ENCODE measurements at places on chromosomes 11 and 22.

GRCh38 chr11:120578596-120579154, 67.1 kb downstream of the GRIK4 start:
- DNase-seq: no peak

DNA sequence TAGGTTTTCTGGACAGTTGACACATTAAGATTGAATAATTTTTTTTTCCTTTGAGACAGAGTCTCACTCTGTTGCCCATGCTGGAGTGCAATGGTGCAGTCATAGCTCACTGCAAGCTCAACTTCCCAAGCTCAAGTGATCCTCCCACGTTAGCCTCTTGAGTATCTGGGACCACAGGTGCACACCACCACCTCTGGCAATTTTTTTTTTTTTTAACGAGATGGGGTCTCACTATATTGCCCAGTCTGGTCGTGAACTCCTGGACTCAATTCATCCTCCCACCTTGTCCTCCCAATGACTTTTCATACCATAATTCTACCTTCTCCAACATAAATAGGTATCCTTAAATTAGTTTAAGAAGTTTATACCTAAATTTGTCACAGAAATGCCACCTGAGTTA, 8.5 kb downstream of the EIF4ENIF1 start:
- DNase-seq: no peak

DNA sequence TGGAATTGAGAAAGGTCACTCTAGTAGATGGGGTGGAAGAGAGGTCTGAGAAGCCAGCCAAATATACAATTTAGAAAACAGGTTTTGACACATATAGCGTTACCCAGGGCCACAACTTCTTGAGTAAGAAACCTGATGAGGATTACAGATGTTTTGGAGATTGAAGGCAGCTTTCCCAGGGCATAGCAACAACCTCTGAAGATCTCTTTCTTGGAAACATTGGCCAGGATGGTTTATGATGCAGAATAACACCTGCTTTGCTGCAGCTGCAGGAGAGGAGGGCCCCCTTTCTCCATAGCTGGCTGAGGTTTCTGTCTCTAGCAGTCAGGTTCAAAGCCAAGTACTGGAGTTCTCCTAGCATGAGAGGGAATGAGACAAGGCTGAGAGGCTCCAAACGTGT, 75.1 kb upstream of the NUP50 start:
- no peak for DNase-seq

DNA sequence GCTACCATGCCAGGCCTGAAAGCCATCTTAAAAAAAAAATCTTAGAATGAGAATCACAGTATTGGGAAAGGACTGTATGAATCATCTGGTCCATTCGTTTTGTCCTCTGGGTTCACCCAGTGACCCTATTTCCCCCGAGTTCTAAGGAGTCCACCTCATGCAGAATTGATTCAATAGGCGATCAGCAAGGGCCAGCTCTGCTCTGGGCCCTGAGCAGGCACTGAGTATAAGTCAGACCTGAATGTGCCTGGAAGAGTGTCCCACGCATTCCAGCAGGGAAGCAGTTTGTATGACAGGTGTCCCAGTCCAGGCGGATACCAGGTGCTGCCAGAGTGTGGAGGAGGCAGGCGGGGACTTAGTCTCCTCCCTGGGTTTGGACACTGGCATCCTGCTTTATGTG, 883 bp upstream of the HMOX1 start:
- DNase-seq: no peak

DNA sequence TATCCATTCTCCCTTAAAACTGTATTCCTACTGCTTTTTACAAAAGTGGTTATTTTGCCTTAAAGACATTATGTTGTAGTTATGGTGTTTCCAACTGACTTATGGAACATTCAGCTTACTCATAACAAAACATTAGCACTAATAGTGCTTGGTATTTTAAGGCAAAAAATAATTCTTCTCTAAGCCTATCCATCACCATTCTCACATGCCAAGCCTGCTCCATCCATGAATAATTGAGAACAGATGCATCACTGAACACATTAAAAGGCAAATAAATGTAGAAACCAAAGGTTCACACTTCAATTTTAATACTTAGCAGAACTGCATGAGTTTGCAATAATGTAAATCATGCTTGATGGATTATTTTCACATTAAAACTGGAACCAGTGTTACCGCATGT, 42.3 kb upstream of the DDI1 start:
- no peak for DNase-seq

- DNase-seq: no peak
Measured at GRCh38 chr22:30445438-30446145, 20.0 kb downstream of the MTFP1 start.

GRCh38 chr11:61133145-61133544, 28.1 kb downstream of the VPS37C start:
- DNase-seq: no peak

GRCh38 chr22:28137036-28137435, 218.0 kb upstream of the PITPNB start:
- no peak for DNase-seq

DNA sequence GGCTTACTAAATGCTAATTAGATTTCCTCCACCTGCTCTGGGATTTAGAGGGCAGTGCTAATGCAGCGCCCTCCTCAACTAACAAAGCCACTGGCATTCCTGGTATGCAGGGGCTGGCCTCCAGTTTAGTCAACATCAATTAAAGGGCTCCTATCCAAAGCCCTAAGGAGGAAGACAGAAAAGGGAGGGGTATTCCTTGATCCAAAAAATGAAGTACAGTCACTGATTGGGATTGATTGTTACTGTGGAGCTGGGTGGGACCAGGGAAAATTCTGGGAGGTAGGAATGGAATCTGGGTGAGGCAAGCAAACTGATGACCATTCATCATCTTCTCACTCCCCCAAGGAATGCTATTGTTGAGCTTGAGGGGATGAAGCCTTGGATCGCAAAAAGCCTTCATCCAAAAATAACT, 52.2 kb downstream of the GAB2 start:
- DNase-seq: no peak

DNA sequence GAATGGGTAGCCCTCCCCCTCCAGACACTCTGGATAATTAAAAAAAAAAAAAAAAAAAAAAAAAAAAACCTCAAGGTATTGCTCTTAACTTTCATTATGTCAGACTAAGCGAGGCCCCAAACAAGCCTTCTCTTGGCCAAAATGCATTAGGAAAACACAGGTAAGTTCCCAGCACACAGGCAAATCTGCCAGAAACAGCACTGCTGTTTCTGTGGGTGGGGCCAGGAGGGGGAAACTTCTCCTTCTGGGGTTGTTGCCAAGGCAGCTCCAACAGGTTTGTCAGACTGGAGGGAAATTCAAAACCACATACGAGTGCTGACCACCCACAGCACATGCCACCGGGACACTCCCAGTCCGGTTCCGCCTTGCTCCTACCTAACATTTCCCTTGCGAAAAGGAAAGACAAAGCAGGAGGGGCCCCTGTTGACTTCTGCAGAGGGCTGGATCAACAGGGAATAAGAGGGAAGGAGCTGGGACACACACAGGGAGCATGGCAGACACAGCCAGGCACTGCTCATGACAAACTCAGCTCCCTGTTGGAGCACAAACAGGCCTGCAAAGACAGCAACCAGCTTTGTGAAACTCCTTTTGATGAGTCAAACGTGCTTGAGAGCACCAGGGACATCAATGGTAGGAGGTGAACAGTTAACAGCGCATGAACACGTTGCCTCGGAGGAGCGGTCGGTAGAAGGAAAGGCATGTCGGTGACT, 55.0 kb downstream of the MYH9 start:
- no peak for DNase-seq

GRCh38 chr22:36986242-36986821, 32.9 kb downstream of the TST start:
- no peak for DNase-seq

GRCh38 chr11:117071344-117071787, 26.9 kb downstream of the SIK3 start:
- no peak for DNase-seq

DNA sequence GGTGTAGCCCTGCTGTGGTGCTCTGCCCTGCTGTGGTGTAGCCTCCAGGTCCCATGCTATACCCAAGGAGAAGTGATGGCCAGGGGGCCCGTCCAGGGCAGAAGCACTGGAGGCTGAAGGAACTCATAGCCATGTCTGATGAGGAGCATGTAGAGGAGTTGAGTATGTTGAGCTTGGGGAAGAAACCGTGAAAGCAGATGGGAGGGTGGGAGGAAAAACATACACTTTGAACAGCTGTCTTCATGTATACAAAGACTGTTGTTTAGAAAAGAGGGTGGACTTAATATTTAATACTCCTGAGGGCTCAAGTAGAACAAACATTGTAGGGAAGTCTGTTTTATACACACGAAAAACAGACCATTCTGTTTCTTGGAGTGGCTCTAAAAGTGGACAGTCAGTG, 26.6 kb upstream of the TTC12 start:
- DNase-seq: no peak

DNA sequence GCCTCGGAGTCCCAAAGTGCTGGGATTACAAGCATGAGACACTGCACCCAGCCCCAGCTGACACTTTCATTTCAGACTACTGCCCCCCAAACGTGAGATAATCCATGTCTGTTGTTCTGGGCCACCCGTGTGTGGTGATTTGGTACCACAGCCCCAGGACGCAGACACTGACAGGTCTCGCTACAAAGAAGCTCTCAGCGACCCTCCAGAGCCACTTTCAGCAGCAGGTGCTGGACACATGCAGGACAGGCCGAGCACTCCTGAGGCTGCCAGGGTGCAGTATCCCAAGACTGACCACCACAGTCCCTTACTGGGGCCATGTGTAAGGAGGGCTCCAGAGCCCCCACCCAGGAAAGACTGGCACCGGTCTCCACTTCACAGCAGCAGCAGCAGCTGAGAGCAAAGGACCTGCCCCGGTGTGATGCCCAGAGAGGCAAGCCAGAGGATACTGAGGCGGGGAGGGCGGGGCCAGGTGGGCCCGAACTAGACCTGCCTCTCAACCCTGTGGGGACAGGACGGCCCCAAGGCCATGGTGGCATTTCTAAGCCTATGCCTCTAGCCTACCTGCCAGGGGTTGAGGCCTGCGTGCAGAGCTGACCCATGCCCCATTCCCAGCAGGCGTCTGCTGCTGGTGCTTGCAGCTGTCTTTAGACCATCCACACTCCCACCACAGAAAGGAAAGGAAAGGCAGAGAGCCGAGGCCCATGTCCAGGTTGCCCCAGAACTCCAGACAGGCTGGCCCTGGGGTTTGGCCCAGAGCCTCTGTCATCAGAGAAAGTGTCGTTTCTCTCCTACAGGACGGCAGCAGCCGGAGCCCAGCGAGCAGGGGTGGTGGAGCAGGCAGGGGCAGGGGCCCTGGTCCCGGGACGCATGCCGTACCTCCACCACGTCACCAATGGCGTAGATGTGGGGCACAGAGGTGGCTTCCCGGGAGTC, 28.0 kb upstream of the GNB1L start:
- DNase-seq: no peak

DNA sequence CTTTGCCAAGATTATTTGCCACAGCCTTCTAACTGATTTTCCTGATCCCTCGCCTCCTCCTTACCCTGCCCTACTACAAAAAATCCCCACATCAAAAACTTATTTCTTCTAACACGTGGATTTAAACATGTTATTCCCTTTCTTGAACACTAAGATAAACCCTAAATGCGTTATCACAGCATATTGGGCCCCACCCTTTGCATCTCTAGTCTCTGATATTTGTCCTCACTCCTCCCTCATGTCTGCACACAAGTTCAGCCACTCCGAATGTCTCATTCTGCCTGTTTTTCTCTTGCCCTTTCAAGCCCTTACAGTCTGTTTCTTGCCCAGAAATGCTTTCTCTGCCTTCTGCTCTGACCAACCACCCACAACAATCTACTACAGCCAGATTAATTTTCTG, 10.6 kb upstream of the ACER3 start:
- DNase-seq: no peak

GRCh38 chr11:44575288-44575672, 9.8 kb downstream of the CD82 start:
- no peak for DNase-seq

DNA sequence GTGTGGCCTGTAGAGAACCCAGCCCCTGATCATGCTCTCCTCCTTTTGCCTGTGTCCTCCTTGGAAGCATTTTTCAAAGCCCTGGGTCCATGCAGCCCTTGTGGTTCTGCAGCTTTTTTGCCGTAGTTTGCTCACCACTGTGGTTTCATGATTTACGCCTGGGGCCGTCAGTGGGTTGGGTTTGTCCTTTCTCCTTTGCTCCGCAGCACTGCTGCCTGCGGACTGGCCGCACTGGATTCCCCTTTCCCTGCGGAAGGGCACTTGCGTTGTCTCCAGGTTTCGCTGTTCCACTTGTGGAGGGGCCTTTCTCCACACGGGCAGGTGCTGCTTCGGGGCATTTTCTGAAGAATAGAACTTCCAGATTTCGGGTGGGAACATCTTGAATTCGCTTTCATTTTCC, 1260.9 kb downstream of the BRD1 start:
- no peak for DNase-seq

GRCh38 chr11:123521930-123522329, 91.9 kb downstream of the GRAMD1B start:
- DNase-seq: no peak

GRCh38 chr11:117752721-117753237, 44.2 kb downstream of the DSCAML1 start:
- no peak for DNase-seq

DNA sequence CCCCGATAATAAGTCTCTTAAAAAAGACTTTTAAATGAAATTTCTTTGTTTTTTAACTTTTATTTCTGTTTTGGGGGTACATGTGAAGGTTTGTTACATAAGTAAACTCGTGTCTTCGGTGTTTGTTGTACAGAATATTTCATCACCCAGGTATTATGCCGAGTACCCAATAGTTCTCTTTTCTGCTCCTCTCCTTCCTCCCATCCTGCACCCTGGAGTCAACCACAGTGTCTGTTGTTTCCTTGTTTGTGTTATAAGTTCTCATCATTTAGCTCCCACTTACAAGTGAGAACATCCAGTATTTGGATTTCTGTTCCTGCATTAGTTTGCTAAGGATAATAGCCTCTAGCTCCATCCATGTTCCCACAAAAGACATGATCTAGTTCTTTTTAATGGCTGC, 1.6 kb upstream of the GSTP1 start:
- DNase-seq: no peak

DNA sequence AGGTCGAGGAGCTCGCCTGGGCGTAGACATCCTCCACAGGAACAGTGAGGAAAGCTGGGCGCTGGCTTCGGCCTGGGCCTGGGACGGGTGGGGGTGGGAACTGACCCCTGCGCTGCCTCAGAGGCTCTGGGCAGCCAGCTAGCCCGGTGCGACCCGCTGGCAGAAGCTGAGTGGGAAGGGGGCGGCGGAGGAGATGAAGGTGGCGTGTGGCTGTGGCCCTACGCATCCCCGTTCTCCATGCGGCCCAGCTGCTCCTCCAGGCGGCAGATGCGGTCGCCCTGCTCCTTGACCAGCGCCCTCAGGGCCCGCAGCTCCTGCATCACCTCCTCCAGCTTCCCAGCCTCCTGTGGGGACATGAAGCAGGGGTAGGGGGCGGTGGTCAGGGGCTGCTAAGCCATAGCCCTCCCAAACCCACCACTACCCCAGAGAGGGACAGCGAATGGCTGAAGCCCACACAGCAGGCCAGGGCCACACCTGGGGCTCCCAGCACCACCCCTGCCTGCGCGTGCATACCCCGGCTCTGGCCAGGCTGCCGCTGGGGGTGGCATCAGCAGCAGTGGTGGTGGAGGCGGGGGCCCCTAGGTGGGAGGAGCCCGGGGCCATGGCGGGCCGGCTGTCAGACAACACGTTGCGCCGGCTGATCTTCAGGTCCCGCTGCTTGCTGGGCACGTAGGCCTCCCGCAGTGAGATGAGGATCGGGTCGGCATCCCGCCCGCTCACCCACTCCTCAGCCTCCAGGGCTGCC, 848 bp upstream of the PTPRCAP start:
- no peak for DNase-seq
